ENCODE measurements at places on chromosomes 13 and 19.

DNA sequence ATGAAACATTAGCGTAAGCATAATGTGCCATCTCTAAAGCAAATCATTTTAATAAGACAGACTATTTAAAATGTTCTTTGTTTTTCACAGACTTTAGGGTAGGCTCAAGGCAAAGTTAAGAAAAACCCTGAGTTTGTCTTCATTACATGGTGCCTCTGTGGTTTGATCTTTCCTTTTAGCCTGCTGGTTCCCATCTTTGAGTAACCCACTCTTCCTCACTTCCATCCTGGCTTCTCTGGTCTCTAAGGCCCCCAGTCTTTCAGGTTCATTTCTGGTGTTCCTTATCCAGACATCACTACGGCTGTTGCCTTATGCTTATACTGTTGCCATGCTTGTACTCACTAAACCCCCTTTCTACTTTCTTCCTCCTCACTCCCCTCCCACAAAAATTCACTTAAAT lies 38.4 kb downstream of the DACH1 start:
- DNase-seq = peak; percentile 22

DNA sequence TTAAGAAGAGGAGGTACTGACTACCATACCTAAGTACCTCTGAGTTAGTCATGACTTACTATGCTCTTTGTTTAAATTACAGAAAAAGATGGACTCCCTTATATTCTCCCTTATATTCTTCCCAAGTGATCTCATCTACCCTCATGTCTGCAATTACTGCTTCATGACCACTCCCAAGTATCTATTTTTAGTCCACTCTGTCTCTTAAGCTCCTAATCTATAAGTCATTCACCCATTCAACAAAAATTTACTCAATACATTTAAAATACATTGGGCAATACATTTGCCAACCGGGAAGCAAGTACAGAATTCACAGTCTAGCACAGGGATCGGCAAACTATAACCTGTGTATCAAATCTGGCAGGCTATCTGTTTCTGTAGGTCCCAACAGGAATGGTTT lies 42.6 kb downstream of the KPNA3 start:
- no peak for DNase-seq

GRCh38 chr13:91805605-91806004 lies 407.2 kb downstream of the GPC5 start:
- peak; percentile 4 for DNase-seq

DNA sequence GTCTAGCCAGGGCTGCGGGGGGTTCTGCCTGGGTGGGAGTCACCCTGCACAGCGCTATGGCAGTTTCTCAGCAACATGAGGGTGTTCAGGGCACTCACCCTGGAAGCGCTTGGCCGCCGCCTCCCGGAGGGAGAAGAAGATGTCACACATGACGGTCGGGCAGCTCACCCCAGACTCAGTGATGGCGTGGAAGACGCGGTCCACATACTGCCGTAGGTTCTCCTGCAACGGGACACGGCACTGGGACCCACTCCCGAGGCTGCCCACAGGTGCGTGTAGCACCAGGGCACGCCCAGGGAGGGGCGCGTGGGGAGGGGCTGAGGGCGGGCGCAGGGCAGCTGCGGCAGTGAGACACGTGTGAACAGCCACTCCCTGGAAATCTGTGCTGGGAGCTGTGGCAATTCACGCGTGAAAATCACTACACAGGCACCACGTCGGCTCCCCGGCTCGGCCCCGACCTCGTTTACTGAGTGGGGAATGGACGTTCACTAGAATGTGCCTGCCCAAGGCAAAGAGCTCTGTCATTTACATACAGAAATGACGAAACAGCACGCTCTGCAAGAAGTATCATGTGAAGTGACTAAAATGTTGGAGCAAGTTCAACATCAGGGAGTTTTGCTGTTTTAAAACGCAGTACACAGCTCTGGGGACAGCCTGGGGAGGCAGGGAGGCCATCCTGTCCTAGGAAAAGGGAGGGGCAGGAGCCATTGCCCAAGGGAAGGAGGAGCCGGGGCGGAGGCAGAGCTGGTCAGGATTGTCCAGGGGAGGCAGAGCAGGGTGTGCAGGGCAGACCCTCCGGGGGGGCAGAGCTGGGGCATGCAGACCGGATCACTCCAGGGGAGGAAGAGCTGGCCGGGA lies 41.5 kb upstream of the C13orf46 start:
- no peak for DNase-seq

DNA sequence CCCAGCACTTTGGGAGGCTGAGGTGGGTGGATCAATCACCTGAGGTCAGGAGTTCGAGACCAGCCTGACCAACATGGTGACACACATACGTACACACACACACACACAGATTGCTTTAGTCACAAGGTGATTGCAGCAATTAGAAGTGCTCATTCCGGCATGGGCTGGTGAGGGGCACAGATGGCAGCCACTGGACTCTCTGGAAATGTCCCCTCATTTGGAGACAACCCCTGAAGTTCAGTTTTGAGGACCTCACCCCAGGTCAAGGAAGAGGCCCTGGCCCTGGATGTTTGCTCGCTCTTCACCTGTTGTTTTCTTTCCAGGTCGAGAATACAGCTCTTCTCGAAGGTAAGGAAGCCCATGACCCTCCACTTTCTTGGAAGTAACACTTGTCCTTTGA lies 6.1 kb downstream of the ZNF296 start:
- DNase-seq = no peak

DNA sequence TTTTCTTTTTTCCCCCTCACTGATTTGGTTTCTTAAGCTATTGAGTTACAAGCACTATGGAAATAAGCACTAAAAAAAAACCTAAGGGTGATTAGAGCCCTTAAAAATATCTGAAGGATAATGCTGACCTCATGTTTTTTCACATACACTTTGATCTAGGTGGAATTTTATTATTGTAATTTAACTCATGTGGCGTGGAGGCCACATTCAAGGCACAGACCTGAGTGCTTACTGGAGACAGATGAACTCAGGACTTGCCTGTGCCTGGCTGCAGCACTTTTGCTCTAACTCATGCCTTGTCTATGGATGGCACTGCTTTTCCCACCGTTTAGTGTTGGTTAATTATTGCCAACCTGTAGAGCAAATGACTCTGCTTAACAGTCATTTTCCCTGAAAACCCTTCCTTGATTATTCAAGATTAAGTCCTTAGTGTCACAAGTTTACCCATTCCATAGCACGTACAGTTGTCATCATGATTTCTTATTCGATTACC lies 541.4 kb downstream of the GPC6 start:
- DNase-seq = no peak

DNA sequence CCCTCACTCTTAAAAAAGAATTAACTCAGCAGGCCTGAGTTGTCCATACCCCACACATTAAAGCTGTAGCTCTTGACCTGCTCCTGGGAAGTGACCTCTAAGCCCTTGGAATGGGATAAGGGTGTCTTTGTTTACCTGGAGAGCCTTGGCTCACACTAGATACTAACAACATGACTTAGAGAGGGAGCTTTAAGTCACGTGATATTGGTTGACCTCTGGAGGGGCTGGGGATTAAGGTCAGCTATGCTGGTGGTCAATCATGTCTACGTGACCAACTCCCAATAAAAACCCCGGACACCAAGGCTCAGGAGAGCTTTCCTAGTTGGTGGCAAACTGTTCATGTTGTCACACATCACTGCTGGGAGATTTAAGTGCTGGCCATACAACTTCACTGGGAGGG lies 2.9 kb downstream of the NWD1 start:
- DNase-seq = no peak

DNA sequence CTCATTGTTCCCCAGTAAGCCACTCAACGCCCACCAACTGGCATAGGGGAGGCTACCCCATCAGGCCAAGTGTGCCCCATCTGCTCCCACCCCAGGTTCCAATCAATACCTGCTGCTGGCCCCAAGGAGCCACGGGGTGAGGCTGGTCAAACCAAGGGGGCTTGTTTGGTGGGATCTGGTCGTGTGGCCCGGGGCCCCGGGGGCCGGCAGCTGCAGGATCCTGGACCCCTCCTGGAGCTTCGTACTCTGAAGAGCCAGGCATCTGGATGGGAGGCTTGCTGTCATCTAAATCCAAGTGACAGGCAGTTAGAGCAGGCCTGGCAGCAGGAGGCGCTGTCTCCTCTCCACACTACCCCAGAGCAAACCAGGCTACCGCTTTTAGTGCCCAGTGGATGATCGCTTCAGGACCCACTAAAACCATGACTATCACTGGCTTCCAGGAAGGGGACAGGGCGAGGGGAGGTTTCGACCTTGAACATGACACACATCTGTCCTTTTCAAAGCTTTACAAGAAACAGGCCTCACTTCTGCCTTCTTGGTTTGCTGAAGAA lies 14.2 kb downstream of the CHERP start:
- DNase-seq = peak; percentile 70

Measured in hematopoietic multipotent progenitor cell treated with erythropoietin and hydrocortisone succinate and interleukin-3 and kit ligand, for 6 days (in vitro differentiated cells).